ENCODE measurements at places on chromosomes 12 and 14. TPM values are rescaled to one million over a fixed set of nuclear protein-coding genes. Genes with fewer than 3 reads are reported as not detected.
A peak's percentile ranks its signal among the peaks of the same experiment; 100 is the strongest.

- DNase-seq = no peak
- H3K27me3 ChIP-seq = no peaks in the 10 kb centered on the region
- no peak overlapping the region for H3K27ac ChIP-seq
- H3K36me3 ChIP-seq = no peaks in the 10 kb centered on the region
- no peak overlapping the region for H3K4me3 ChIP-seq
These were observed 20.6 kb downstream of the CCDC92 start for GRCh38 chr12:123952037-123952436.

DNA sequence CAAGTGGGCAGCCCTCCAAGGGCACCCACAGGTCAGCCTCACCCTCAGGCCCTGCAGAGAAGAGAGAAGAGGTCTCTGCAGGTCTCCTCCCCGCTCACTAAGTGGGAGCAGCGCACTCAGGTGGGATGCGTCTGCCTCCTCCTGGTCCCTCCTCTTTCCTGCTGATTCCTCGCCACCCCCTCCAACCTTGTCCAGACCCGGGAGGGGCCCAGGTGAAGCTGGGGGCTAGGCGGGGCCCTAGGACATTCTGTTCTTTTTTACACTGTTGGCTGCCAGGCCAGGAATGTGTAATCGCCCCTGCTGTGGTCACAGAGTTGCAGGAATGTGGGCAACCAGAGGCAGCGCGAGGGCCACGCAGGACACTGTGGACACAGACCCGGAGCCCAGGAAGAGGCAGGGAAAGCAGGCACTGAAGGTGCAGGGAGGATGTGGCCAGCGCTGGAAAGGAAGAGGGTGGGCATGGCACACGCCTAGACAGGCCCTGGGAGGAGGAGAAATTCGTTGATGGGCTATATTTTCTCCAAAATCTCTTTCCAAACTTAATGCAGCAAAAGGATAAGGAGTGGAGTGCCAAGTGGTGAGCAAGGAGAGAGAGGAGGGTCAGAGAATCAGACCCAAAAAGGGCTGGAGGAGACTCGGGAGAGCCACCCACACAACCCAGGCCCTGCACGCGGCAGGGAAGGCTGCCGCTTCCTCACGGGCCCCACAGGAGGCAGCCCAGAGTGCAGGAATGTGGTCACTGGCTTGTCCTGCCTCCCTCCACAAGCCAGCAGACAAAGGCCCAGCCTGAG is 911 bp upstream of the SCNN1A start:
- no peak for DNase-seq
- H3K27me3 ChIP-seq = no peaks in the 10 kb centered on the region
- peaks cover 20% of the 10 kb centered on the region for H3K4me1 ChIP-seq
- H3K4me3 ChIP-seq = peak overlapping the region; percentile 17
- H3K36me3 ChIP-seq = no peaks in the 10 kb centered on the region

DNA sequence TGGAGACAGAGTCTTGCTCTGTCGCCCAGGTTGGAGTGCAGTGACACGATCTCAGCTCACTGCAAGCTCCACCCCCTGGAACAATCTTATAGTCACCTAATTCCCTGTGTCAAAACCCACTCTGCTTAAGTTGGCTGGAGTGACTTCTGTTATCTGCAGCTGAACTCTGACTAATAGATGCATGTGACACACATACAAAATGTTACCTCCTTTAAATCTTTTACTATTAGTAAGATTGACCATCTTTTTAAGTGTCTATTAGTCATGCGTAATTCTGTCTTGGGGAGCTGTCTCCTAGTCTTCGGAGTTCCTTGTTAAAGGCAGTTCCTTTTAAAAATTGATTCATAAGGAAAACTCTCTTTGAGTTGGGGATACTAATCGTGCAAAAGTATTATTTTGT is 7.4 kb downstream of the IFI27L1 start:
- H3K4me1 ChIP-seq = no peaks in the 10 kb centered on the region
- no peaks in the 10 kb centered on the region for H3K27me3 ChIP-seq
- no peak overlapping the region for H3K4me3 ChIP-seq
- H3K27ac ChIP-seq = no peak overlapping the region

- no peak overlapping the region for H3K27ac ChIP-seq
- no peaks in the 10 kb centered on the region for H3K27me3 ChIP-seq
- H3K36me3 ChIP-seq = no peaks in the 10 kb centered on the region
These were observed 82.3 kb downstream of the RGS6 start for GRCh38 chr14:72014486-72014885.

Gene GLT1D1
- 0.24 TPM for total RNA-seq

Gene PA2G4
- 468 TPM for total RNA-seq
